ENCODE measurements at places on chromosomes 3 and 15.

DNA sequence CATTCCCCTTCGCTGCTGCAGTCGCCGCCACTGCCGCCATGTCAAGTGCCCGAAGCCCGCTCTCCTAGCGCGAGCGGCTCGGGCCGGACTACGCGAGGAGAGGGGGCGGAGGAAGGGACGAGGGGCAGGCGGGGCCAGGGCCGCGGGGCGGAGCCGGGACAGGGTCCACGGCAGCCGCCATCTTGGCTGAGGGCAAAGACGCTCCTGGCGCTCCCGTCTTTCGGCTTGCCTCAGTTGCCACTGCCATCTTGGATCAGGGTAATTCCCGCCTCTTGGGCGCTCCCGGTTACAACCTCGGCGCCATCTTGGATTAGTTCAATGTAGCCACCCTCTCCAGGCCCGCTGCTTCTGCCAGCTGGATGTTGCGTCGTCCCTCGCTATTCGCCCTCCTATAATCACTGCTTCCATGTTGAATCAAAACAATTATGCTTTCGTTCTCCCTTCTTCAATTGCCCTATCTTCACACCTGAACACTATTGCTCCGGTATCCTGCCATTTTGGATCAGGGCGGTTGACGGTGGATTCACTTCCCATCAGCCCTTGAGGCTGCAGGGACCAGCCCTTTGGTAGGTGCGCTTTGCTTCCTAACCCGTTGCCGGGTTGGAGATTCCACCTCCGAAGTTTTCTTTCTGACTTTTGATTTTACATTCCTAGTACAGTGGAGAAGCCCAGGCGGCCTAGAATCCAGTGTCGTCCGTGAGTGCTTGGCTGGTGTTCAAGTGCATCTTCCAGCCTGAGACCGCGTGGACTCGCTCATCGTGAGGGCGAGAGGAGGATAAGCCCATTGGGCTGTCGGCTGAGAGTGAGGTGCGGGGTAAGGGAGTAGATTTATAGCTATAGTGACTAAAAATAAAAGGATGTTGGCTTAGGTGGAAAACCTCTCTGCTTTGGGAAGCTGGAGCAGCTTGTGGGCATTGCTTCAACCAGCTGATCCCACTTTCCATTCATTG, at the start of gene HACD2:
HACD2 (minus strand) TSS at position 66 of the 950 bp plus-strand sequence; CDS start at position 40, 26 bp downstream.
- DNase-seq = peak; percentile 97

GRCh38 chr3:117557464-117558090, 848.0 kb downstream of the TUSC7 start:
- no peak for DNase-seq

GRCh38 chr3:42749753-42750231, 23.3 kb downstream of the CCDC13 start:
- peak; percentile 54 for DNase-seq

DNA sequence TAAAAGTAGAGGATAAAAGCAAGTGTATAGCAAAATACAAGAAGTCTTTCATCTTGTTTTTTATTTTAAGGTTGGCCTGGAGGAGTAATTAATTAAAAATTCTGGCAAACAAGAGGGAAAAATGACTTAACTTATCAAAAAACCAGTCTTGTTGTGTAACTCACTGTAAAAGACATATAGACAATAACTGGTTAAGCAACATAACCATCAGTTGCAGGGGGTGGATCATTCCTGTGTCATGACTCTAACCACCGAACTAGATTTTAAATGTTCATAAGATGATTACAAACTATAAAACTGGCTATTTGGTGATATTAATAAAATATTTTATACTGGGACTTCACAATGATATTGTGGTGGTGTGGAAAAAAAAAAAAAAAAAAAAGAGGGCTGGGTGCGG, 130.6 kb downstream of the STAG1 start:
- peak; percentile 44 for DNase-seq

DNA sequence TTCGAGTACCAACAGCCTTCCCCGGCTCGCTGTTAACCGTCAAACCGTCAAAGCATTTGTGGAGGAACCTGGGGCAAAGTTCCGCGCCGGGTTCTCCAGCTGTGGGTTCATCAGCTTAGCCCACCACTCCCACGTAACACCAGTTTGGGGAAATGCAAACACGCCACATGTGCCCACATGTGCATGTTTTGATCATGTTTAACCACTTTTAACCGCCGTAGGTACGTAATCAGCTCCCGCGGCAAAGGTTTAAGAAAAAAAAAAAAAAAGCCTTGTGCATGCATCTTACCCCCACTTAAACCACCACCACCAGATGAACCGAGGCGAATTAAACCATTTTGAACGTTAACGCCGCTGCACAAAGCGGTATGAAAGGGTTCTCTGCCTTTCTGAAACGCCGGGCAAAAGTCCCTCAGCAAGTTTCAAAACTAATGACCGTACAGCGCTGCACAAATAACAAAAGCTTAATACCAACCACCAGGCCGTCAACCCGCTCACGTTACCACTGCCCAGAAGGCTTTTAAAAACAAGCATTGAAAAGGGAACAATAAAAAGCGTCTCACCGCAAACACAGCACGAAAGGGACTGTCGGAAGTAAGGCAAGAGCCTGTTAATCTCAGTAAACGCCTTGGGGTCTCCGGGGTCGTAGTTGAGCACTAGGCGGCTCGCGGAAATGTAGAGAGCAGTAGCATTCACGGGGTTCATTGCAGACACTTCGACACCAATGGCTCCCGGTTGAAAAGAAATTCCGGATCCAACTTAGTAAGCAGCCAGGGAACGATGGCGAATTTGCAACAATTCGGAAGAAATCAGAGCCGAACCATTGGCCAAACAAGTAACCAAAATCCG, 1.5 kb downstream of the MSL2 start:
- peak; percentile 86 for DNase-seq

DNA sequence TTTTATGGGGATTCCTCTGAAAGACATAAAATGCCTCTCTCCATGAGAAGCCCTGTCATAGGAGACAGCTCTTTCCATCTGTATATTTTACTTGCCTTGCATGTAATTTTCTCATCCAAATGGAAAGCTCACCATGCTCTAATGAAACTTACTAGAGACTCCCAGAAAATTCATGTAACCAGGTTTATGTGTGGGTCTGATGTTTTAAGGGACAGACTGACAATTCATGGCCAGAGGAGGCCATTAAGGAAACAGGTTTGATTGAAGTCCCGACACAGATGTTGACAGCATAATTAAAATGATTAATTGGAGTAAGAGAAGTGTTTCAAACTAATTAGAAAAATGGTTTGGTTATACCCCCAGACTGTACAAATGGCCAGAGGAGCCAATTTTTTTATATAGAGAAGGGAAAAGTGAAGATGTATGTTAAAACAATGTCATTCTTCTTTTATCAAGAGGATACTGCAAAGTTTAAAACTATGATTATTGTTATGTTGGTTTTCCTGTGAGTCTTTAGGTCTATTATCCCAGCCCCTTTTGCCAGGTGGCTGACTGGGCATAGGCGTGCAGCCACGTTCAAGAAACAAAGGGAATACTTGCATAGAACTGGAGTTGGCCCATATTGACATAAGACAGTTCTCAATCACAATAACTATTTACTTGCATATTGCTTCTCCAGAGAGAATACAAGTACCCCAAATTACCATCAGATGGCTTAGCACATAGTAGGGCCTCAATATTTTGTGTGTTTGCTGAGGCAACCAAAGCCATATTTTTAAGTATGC, 64.8 kb downstream of the RBMS3 start:
- no peak for DNase-seq

DNA sequence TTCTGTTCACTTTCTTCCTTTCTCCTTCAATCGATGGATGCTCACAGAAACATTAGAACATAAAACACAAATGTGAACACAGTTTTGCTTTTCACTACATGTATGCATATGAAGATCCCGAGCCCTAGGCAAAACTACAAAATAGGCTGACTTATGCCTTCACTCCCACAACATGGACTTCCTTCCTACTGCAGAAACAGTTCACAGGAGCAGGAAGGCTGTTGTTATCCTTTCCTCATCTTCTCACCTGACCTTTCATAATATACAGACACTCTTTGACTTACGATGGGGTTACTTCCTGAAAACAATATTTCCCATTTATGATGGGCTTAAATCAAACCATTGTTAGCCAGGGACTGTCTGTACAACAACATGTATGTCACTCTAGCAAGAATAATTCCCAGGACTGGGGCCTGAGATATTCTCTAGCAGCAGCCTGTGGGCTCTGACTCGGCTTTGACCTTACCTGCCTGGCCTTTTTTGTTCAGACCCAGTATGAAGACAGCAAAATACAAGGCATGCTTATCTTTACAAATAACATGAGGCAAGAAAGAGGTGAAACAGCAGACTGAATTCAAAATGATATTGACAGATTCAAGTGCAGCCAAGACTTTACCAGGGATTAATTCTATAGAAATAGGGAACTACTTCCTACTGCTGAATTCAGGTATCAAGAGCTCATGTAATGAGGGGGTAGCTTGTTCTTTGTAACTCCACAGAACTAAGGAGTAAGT, 51.8 kb upstream of the PLXND1 start:
- peak; percentile 6 for DNase-seq

GRCh38 chr3:150757364-150757763, 5.6 kb downstream of the SIAH2 start:
- DNase-seq = no peak

DNA sequence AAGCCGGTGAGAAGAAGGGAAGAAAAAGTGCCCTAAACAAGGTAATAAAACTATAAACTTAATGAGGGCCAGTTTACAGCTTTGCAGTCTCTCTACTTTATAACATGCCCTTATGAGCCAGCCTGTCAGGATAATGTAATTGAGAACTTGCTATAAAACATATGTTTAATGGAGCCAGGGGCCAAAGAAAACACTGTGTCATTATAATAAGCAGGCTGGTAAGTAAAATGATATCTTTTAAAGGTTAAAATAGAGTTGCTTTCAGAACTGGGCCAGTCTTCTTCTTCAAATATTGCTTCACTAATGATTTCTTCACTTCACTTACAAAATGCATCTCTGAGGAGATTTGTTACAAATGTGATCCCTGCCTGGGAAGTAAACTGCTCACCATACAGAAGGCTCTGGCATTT, 192.5 kb downstream of the SHOX2 start:
- no peak for DNase-seq

GRCh38 chr3:187743195-187744141, 1.8 kb downstream of the BCL6 start:
- DNase-seq = peak; percentile 39

- DNase-seq = no peak
These were observed 59.6 kb downstream of the PRTG start for GRCh38 chr15:55683376-55683775.

- peak; percentile 51 for DNase-seq
These were observed 374.2 kb downstream of the PLCL2 start for GRCh38 chr3:17258823-17259436.

GRCh38 chr15:90451053-90451850, 63.2 kb downstream of the IQGAP1 start:
- no peak for DNase-seq

DNA sequence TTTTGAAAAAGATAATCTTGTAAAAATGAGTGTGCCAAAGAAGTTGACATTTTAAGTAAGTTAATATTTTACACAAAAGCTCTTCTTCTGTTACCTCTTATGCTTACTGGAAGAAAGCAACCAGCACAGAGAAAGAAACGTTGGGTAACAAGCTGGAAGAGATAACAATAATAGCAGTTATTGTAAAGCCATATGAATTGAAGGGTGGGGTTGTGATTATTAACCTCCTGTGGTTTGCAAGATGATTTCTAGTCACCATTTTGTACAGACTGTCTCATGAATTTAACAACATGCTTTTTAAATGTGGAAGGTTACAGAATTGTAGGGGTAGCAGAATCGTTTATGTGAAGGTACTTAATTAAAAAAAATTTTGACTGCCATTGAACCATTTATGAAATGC, 9.2 kb downstream of the RAP2B start:
- no peak for DNase-seq

DNA sequence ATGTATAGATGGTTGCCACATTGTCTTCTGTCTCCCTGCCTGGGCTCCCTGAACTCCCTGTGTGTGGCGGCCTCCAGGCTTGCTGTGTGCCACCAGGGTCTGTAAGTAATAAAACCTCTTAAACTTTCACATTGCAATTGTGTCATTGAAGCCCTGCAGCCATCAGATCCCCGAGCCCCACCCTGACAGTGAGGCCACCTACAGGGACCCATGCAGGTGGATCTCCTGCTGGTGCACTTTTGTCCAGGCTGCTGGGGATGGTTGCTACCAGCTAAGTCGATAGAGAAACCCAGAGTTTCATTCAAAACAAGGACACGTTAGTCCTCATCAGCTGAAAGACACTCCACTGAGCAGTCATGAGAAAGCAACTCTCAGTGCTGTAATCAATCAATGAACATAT, 133.6 kb upstream of the PRICKLE2 start:
- DNase-seq = no peak

GRCh38 chr3:81658322-81658997, 103.0 kb downstream of the GBE1 start:
- DNase-seq = no peak

DNA sequence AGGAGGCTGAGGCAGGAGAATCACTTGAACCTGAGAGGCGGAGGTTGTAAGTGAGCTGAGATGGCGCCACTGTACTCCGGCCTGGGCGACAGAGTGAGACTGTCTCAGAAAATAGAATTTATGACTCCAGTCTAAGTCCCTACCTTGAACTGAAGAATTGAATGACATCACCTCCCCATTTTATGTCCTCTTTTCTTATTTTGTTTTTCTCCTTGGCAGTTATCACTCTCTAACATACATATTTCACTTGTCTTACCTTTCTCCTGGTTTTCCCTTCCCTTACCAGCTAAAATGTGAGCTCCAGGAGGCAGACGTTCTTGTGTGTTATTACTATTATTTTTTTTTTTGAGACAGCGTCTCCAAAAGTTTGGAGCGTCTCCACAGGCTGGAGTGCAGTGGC, 7.6 kb downstream of the TATDN2 start:
- DNase-seq = no peak

GRCh38 chr3:11165476-11165875, 11.2 kb downstream of the HRH1 start:
- no peak for DNase-seq

DNA sequence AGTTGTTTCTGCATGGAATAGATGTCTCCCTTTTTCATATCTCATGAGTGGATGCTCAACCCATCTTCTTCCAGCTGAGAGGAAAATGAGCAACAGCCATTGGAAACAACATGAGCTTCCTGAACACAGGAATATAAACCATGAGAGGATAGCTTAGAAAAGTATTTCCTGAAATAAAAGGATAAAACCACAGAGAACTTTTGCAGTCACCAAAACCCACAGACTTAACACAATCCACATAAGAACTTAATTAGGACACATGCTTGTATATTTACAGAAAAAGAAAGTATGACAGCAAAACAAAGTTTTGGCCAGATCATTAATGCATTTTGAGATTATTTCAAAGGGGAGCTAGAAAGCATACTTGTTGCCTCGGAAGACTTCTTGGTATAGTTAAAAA, 180.5 kb upstream of the RASGRP1 start:
- DNase-seq = no peak

Data from NB4 (cell line).